KBM-7 (cell line): ENCODE measurements at places on chromosomes 3 and 15.

GRCh38 chr15:58064082-58064979 is 1.2 kb downstream of the ALDH1A2 start:
- no peak for DNase-seq

DNA sequence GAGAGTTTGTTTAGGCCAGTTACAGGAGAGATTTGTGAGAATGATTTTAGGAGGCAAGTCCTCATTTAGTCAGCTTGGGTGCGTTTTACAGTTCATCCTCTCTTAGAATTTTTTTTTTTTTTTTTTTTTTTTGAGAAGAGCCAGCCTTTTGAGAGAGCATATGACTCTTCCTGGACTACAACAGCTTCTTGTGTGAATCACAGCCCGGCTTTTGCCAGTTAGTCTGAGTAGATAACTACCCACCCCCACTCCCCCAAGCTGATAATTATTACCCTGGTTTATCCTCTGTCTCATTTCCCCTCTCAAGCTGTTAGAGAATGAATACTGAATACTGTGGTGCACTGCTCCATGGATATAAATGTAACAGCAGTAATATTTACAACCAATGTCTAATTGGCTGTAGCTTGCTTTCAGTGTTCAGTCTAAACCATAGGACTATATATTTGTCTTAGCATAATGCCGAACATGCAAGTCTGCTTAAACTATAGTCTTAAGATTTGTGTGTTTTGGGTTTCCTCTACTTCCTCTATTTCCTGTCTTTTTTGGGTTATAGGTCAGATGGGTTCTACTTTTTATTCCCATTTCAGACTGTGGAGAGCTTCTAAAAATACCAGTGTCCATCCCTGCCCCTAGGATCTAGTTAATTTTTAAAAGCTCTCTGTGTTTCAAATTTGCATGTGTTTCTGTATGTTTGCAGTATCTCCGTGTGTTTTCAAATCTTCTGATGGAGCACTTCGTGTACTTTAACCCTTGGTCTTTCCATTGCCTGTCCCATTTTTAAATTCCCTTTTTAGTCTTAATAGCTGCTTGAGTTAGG is 8.0 kb downstream of the CHD2 start:
- DNase-seq = peak; percentile 58

GRCh38 chr3:177611752-177612334 is 414.6 kb upstream of the TBL1XR1 start:
- no peak for DNase-seq

- DNase-seq = no peak
These were observed 1131.9 kb downstream of the OTOL1 start for GRCh38 chr3:162628531-162628930.

DNA sequence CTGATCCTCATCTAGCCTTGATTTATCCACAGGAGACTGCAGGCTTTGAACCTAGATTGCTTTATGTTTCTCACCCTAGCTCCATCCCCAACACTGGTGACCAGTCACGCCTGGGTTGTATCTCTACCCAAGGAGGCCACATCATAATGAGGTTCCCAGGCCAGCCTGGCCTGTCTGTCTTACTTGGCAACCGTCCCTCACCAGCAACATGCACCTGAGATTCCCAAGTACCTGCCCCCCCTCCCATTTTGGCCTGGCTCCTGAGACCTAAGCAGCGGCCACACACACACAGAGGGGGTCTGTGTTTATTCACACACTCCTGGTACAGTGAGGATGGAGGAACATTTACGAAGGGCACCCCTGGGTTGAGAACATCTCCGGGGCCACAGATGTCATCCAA is 2.4 kb downstream of the CAMK2N2 start:
- no peak for DNase-seq
